ENCODE measurements at places on chromosomes 3 and 15.

GRCh38 chr3:114144909-114145688, 33.8 kb downstream of the DRD3 start:
- no peak for DNase-seq

DNA sequence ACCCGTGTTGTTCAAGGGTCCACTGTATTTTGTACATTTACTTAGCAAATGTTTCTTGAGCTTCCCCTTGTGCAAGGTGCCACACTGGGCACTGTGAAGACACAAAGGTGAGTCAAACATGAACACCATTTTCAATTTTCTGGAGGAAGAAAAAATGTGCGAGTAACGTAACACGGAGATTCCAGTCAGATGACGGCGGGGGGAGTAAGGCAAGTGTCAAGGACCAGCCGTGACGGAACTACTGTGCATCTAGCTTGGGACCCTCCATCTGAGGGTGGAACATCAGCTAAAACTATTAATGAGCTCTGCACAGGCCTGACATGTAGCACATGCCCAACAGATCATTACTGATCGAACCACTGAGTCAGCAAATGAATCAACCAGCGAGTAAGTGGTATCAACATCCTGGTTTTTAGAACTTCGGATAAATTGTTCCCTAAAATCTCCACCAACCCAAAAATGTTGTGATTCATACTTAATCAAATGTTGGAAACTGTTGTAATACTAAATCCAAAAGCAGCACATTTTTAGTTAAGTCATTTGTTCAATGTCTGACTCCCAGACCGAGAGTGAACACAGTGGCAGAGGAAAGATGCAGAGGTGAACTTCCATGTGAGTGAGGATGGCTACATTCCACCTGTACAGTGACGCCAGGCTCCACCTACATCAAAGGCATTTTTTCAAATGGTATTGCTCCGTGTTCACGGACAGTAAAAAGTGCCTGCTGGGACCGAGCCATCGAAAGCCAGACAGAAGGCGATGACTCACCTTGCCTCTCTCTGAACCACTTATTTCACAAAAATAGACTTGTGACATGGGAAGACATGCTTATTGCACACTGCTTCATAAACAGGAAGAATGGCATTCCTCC, 172.2 kb downstream of the ATP10A start:
- DNase-seq, result no peak

- DNase-seq, result no peak
Observed at GRCh38 chr15:70826634-70827033, 27.3 kb downstream of the LARP6 start.

DNA sequence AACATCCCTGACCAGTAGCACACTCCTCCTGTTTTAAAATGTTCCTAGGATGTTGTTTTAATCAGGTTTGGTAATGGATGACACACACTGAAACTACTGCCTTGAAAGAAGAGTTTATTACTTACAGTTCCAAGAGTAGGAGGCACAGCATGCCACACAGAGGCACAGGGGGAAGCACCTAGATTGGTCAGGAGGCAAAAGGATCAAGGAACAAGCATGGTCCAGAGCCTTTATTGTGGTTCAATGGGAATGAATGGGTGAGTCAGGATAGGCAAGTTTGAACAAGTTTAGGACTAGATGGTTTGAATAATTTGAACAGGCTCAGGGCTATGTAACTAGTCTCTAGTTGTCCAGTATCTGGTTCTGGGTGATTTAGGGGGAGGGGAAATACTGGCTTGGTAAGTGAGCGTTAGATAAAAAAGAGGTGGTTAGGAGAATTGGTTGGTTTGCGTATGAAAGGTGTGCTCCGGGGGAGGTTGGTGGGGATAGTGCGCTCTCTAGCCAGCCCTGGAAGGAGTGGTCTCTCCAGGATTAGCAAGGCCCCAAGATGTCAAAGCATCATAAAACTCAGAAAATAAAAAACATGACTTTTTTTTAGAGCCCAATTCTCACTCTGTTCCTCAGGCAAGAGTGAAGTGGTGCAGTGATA, 35.1 kb downstream of the TMOD3 start:
- DNase-seq, result no peak

DNA sequence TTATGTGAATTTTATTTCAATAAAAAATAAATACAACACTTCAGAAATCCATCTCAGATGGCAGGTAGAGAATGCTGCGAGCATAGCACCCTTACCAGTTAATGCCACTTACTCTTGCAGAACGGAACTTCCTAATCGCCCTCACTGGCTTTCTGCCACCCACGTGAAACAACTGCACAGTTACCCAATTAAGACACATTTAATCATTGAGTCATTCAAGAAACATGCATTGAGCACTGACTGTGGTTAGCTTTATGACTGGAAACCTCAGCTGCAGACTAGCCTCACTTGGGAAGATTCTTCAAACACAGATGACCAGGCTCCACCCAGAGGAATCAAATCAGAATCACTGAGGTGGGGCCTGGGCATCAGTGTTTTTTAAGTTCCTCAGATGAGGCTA, 5.6 kb upstream of the MFGE8 start:
- DNase-seq, result no peak

DNA sequence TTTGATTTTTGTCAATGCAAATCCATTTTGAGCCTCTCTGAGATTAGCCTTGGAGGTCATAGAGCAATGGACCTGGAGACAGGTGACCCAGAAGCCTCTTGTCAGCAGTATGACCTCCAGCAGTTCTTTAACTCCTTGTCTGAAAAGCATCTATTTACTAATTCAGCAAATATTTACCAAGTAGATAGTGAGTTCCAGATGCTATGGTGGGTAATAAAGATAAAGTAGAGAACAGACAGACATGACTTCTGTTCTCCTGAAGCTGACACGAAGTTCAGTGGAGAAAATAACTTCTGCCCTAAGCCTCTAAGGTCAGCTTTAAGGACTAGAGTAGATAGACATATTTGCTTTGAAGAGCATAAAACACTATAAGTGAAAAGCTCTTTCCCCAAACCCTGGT, 26.6 kb downstream of the SEMA6D start:
- DNase-seq, result no peak

DNA sequence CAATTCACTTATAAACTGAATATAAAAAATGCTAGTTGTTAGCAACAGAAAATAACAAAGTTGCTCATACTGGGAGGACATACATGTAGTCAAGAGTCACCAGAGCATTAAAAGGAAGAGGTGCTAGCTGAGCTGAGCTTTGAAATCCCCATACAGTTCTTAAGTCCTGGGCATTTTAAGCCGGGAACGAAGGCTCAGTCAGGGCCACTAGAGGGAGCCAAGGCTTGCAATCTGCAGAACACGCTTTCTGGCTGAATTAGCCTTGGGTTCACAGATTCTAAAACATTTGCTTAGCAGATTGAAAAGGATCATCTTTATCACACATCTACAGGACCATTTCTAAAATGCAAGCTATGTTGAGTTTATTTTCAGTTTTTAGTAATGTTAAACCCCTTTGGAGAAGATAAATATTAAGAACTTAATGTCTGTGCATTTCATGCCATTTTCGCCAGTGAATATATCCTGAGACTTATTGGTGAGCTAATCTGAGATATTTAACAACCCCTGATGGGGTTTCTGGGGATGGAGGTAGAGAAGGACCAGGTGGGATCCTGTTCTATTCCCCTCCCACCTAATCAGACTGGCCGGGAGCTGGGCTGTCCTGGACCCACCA, 26.3 kb upstream of the MNS1 start:
- DNase-seq, result peak; percentile 8

DNA sequence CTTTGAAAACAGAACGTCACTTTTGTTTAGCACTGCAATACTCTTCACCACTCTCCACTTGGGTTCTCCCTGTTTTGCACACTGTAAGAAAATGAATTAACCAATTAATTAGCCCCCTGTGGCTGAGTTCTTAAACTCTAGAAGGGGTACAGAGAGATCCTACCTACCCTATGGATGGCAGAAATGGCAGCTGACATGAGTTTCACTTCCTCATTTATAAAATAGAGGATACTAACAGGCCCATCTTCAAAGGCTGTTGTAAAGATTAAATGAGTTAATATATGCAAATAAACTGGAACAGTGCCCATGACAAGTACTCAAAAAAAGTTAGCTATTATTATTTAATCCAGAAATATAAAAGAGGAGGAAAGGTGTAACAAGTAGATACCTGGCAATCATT, 36.9 kb downstream of the SUCLG2 start:
- DNase-seq, result no peak

- no peak for DNase-seq
Observed at GRCh38 chr3:150547045-150547741, 606 bp downstream of the EIF2A start.

- DNase-seq, result no peak
Observed at GRCh38 chr15:78714890-78715289, 73.9 kb upstream of the CHRNB4 start.

GRCh38 chr3:132332508-132332907, 15.3 kb downstream of the ACP3 start:
- no peak for DNase-seq
